ENCODE measurements at places on chromosomes 16 and 17.

DNA sequence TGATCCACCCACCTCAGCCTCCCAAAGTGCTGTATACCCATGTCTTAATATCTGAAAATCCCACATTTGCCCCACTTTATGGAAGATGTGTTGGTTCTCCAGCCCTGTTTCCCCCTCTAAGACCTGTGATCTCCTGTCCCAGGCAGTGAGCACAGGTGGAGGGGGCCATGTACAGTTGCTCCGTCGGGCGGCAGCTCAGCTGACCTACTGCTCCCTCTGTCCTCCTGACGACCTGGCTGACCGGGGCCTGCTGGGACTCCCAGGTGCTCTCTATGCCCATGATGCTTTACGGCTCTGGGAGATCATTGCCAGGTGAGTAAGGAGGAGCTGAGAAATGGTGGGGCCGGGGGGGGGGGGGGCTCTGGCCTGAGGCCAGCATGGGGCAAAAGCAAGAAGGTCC, 6.7 kb upstream of the RNASEK start:
- DNase-seq: no peak

GRCh38 chr17:8826808-8827435, 27.8 kb upstream of the MFSD6L start:
- DNase-seq: no peak

- DNase-seq: no peak
Measured at GRCh38 chr17:82545071-82545462, 25.5 kb downstream of the FOXK2 start.

DNA sequence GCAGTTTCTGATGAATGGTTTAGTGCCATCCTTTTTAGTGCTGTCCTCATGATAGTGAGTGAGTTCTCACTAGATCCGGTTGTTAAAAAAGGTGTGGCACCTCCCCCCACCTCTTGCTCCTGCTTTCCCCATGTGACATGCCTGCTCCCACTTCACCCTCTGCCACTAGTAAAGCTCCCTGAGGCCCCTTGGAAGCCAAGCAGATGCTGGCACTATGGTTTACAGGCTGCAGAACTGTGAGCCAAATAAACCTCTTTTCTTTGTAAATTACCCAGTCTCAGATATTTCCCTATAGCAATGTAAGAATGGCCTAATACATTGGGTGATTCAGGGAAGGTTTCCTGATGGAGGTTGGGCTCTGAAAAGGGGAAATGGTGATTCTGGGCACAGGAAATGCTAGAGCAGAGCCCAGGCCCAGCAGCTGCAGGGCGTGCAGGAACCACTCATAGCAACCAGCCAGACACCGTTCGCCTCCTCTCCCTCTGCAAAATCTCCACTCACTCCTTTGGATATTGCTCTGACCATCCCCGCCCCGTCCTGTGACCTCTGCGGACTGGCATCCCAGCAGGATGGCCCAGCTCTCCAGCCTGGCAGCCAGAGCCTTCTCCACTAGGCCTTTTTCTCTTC, 2.6 kb upstream of the ADORA2B start:
- no peak for DNase-seq

- no peak for DNase-seq
Measured at GRCh38 chr16:10851512-10851911, 25.5 kb upstream of the CIITA start.

DNA sequence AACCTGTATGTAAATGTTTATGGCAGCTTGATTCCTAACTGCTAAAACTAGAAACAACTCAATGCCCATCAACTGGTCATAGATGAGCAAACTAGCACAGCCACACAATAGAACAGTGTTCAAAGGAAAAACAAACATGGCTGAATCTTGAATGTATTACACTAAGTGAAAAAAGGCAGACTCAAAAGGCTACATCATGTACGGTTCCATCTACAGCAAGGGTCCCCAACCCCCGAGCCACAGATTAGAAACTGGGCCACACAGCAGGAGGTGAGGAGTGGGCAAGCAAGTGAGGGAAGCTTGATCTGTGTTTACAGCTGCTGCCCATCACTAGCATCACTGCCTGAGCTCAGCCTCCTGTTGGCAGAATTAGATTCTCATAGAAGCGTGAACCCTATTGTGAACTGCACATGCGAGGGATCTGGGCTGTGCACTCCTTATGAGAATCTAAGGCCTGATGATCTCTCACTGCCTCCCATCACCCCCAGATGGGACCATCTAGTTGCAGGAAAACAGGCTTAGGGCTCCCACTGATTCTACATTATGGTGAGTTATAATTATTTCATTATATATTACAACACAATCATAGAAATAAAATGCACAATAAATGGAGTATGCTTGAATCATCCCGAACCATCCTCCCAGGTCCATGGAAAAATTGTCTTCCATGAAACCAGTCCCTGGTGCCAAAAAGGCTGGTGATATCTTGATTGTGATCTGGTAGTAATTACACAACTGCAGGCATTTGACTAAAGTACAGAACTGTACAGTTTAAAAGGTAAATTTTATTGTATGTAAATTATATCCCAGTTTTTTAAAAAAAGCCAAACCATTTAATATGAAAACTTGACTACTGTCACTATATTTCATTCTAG, 7.7 kb downstream of the CEP20 start:
- no peak for DNase-seq

- no peak for DNase-seq
Measured at GRCh38 chr16:72222503-72222902, 50.5 kb upstream of the PMFBP1 start.

- DNase-seq: no peak
Measured at GRCh38 chr16:88681084-88681680, 5.1 kb downstream of the SNAI3 start.

DNA sequence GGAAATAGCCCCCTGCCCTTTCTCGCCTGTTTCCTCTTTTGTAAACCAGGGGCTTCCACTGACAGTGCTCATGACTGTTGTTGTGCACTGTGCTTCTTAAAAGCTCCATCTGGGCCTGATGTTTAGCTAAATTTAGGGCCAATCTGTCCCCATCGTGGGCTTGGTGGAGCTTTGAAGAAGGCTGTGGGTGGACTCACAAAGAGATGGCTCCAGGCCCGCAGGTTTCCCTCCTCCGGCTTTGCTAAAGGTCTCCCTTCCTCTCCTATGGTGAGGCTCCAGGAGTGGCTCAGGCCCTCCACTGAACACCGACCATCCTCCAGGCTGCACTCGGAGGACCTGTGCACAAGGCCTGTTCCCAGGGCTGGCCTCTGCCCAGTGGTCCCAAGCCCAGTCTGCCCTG, 30.2 kb upstream of the XPO6 start:
- DNase-seq: no peak

DNA sequence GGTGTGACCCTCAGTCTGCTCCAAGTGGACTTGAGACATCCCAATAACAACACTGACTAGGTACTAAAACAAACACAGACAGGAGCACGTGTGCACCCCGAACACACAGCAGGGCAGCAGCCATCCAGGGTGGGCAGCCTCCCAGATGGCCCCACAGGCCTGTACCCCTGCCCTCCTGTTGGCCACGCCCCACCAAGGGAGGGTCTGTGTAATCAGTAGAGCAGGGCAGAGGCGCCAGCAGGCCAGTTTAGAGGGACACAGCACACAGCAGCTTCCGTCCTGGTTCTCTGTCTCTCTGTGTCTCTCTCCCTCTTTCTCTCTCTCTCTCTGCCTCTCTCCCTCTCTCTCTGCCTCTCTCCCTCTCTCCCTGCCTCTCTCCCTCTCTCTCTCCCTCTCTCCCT, 21.4 kb downstream of the ACTG1 start:
- DNase-seq: no peak

- DNase-seq: peak; percentile 30
Measured at GRCh38 chr16:67942200-67942509, 1.8 kb downstream of the LCAT start.

DNA sequence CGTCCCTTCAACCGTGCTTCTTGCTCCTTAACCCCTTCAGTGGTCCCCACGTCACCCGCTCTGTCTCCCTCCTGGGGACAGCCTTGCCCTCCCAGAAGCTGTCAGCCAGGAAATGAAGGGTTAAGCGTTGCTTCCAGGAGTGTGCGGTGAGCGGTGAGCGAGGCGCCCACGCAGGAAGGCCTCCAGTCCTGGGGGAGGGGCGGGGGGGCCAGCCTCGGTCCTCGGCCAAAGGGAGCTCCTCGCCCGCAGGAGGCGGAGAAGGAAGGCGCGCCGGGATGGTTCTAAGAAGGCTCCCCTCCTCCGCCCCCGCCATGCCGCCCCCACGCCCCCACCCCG, 2.3 kb downstream of the RBFOX3 start:
- no peak for DNase-seq

DNA sequence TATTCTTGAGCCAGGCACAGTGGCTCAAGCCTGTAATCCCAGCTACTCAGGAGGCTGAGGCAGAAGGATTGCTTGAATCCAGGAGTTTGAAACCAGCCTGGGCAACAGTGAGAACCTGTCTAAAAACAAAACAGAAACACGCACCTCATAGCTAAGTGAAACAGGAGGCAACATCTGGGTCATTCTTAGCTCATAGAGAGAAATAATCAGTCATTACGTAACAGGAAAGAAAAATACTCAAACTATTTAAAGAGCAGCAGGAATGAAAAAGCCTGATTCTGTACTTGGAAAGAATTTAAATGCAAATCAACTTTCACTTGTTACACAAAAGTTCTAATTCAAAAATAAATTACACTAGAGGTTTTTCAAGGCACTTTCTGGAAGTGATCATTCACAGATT, 17.2 kb downstream of the CHCT1 start:
- DNase-seq: peak; percentile 73

DNA sequence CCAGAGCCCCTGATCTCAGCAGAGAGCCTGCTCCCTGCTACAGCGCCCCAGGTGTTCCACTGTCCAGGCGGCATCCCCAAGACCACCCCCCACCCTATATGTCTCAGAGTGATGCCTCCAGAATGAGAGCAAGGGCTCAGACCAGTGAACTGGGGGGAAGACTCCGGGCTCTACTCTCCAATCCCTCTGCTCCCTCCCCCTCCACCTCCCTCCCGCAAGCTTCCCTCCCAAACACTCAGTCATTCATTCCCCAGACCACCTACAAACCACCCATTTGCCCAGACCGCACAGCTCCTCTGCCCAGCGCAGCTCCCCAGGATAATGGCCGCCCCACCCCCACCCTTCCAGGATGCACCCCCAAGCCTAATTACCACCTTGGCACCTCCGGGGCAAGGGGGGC, 59.4 kb upstream of the TAC4 start:
- DNase-seq: no peak

- peak; percentile 54 for DNase-seq
Measured at GRCh38 chr17:7237761-7238419, 1.4 kb downstream of the PHF23 start.

DNA sequence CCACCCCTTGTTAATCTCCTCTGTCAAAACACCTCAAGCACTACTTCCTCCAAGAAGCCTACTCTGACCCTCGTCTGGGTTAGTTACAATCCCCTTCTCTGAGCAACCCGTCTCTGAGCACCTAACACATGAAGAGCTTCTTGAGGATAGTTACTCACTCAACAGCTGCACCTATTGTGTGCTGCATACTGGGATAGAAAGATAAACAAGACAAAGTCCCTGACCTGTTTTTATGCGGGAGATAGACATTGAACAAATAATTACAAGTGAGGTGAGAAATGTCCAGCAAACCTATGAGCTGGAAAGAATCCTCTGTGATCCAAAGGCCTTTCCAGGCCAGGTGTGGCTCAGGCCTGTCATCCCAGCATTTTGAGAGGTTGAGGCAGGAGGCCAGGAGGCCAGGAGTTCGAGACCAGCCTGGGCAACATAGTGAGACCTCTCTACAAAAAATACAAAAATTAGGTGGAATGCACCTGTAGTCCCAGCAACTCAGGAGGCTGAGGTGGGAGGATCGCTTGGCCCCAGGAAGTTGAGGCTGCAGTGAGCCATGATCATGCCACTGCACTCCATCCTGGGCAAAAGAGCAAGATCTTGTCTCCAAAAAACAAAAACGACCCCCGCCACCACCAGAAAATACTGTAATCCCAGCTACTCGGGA, 5.5 kb upstream of the ZNF771 start:
- DNase-seq: no peak

GRCh38 chr17:37067555-37068111, 118.9 kb downstream of the AATF start:
- peak; percentile 58 for DNase-seq

DNA sequence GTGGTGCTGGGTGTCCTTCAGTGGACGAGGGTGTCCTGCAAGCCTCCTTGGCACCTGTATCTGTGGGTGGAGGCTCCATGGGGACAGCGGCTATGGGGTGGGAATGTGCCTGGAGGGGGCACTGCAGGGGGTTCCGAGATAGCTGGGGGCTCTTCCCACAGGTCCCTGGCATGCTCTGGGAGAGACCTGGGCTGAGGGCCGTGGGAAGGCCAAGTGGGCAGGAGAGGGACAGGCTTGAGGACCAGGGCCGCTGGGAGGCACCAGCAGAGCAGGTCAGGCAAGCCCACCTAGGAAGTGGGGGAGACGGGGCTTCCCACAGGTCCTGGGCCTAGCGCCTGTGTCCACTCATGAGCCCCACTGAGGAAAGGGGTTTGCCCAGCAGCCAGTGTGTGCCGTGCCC, 9.7 kb downstream of the LRRC75A start:
- no peak for DNase-seq

DNA sequence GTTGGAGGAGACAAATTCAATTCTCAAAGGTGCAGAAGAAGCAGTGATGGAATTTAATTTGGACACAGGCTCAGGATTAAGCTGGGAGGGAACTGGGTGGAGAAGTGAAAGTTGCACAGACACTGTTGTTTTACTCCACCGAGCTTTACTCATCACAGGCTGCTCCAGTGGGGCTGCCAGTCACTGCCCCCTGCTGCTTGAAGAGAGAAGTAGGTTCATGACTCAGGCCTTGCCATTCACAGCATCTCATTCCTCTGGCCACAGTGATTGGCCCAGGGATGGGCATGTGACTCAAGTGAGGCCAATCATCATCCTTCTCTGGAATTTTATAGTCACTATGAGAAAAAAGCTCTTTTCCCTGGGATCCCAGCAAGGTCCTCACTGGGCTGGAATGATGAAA, 11.8 kb downstream of the GNAO1 start:
- peak; percentile 6 for DNase-seq

DNA sequence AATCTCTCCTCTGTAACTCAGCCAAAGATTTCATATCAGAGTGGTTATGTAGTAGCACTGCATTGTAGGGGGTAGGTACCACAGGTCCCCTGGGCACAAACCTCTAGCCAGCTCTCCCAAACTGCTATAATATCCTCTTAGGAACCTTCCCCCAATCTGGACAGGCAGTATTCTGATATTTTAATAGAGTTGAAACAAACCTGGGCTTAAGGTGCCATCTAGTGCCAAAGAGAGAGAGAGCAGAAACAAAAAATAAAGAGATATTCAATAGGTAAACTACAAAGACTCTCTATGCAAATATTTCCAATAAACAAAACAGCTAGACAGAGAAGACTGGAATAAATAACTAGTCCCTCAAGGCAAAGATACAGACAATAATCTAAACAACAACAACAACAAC, 1070.0 kb downstream of the CDH11 start:
- DNase-seq: peak; percentile 2

All from fibroblast of the aortic adventitia (primary cell).